Colonic mucosa (tissue), 4 donors: ENCODE measurements at places on chromosomes 5 and 9. TPM values are rescaled to one million over a fixed set of nuclear protein-coding genes. Genes with fewer than 3 reads are reported as not detected.

Gene AQP7
- total RNA-seq, result 12.5 TPM

Gene IL4
- not detected for total RNA-seq

Gene GPR150
- total RNA-seq, result 0.27 TPM

Gene ABLIM3
- 4.1 TPM for total RNA-seq

Gene HTR1A
- total RNA-seq, result not detected

Gene FAM153A
- total RNA-seq, result 4.4 TPM

Gene GFRA3
- 0.72 TPM for total RNA-seq

Gene EGFLAM
- 0.40 TPM for total RNA-seq

Gene ZDHHC11B
- total RNA-seq, result 1.4 TPM

GRCh38 chr9:130352586-130353285 lies 87.2 kb downstream of the HMCN2 start:
- no peaks in the 10 kb centered on the region for H3K27me3 ChIP-seq
- no peaks in the 10 kb centered on the region for H3K4me1 ChIP-seq

DNA sequence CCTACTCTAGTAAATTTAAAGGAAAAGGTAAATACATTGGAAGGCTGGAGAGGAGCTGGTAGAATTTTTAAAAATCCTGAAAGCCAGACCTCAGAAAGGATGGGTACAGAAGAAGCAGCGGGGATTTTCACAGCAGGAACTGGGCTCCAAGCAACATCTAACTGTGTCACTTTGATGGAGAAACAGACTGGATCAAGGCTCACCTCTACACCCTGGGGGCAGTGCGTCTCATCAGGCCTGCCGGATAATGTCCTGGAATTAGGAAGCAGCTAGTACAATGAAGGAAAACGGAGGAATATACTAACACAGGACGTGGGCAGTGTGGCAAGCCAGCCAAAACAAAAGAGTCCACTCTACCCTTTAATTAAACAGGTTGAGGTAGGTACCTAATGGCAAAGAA lies 463.6 kb downstream of the TAF11L14 start:
- H3K4me1 ChIP-seq, result no peaks in the 10 kb centered on the region
- no peaks in the 10 kb centered on the region for H3K27me3 ChIP-seq
- H3K4me3 ChIP-seq, result no peak overlapping the region

DNA sequence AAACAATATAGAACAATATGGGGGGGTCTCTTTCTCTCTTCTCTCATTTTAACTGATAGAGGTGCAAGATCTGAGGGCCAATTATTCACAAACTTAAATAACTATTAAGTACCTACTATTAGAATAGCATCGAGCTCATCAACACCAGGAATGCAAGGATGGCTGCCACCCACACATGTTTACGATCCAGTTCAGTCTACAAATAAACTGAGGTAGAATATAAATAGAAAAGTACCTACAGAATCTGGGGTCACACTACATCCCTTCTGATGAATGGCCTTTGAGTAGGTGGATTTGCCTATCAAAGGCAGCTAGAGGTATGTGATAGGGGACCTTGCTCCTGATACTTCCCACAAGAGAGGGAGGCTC lies 91.8 kb upstream of the ZNF366 start:
- no peak overlapping the region for H3K27ac ChIP-seq
- no peaks in the 10 kb centered on the region for H3K27me3 ChIP-seq
- no peaks in the 10 kb centered on the region for H3K36me3 ChIP-seq
- H3K4me1 ChIP-seq, result peaks cover 24% of the 10 kb centered on the region
- no peak overlapping the region for H3K4me3 ChIP-seq

DNA sequence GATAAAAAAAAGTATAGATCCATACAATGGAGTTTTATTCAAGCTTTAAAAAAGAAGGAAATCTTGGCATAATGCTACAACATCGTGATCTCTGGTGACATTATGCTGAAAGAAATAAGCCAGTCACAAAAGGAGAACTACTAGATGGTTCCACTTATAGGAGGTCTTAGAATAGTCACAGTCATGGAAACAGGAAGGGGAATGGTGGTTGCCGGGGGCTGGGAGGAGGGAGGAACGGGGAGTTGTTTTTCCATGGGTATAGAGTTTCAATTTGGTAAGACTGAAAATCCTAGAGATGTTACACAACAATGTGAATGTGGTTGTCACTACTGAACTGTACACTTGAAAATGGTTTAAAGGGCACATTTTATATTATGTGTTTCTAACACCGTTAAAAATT lies 94.5 kb downstream of the CFAP90 start:
- H3K4me3 ChIP-seq, result no peak overlapping the region
- no peaks in the 10 kb centered on the region for H3K4me1 ChIP-seq
- no peaks in the 10 kb centered on the region for H3K27me3 ChIP-seq

- H3K4me3 ChIP-seq, result no peak overlapping the region
- peaks cover 11% of the 10 kb centered on the region for H3K4me1 ChIP-seq
- no peak for DNase-seq
- no peak overlapping the region for H3K27ac ChIP-seq
- H3K36me3 ChIP-seq, result no peaks in the 10 kb centered on the region
These were observed 182.6 kb upstream of the GNA14 start for GRCh38 chr9:77830618-77831285.

DNA sequence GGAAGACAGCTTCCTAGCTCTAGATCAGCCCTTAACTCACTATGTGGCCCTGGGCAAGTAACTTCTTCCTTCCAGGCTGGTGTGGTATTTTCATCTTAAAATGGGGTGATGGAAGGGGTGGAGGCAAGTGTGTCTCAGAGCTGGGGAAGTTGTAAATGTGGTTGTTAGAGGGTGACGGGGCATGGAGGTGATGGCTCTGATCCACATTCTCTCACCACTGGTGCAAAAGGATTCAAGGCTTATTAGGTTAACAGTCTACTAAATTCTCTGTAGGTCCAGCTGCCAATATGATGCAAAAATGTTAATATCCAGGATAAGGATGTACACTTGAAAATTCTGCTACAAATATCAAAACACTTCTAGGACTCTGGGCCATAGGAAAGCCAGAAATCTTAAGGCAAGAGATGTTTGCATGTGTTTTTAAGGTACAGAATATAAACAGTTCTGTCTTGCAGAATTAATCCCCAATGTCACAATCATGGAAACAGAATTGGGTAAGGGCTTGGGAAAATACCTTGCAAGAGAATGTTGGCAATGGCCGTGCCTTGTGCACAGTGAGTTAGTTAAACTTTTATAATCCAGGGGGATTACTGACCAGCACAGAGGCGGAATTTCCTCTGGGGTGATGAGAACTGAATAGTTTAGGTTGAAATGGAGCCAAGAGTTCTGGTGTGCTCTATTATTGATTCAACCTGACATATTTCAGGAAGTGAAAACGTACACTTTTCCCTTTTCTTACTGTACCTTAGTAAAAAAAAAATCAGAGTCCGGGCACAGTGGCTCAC lies 19.8 kb downstream of the TNFSF15 start:
- H3K27ac ChIP-seq, result no peak overlapping the region
- no peak overlapping the region for H3K4me3 ChIP-seq
- DNase-seq, result no peak
- H3K4me1 ChIP-seq, result no peaks in the 10 kb centered on the region
- H3K36me3 ChIP-seq, result no peaks in the 10 kb centered on the region
- no peaks in the 10 kb centered on the region for H3K27me3 ChIP-seq

DNA sequence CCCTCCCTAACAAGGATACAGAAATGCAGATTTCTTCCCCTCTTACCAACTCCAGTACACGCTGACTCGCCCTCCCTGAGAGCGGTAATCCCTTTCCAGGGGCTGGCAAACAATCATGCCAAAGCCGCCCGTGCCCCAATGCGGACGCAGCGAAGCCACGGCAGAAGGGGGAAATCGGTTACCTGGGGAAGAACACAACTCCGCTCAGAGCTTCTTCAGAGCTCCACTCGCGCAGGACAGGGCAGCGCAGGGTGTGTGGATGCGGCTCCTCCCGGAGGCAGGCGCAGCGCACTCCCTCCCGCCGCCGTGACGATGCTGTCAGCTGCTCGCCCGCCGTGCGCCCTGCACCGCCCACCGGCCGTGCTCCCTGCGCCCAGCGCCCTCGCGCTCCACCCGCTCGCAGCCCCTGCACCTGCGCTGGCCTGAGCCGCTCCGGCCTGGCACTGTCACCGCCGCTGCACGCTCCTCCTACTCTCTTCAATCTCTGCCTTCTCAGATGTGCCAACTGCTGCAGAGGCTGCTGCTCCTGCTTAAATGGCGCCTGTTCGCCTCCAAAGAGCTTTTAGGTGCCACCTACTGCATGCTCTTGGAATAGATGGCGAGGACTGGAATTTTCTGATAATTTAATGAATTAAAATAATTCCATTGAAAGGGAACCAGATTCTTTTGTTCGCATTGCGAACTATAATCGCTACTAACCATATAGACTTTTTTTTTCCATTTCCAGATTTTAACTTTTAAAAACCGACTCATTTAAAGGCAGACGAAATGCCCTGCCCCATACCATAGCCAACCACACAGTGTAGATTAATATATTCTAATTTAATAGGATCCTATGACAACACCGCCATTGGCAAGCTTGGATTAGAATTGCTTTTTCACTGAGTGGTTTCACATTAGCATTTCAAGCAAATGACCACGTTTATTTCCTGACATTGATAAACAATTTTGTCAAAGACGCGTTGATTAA lies at the start of gene DIRAS2:
Gene DIRAS2, minus strand, starts transcription at position 255 of the 970 bp plus-strand sequence. CDS start 28,997 bp downstream, outside the sequence.
- peaks cover 23% of the 10 kb centered on the region for H3K27me3 ChIP-seq
- DNase-seq, result peak; percentile 27
- no peaks in the 10 kb centered on the region for H3K4me1 ChIP-seq
- no peaks in the 10 kb centered on the region for H3K36me3 ChIP-seq

- DNase-seq, result no peak
- no peak overlapping the region for H3K4me3 ChIP-seq
- no peaks in the 10 kb centered on the region for H3K27me3 ChIP-seq
- no peak overlapping the region for H3K27ac ChIP-seq
These were observed 21.3 kb downstream of the MRPL36 start for GRCh38 chr5:1778138-1779020.

DNA sequence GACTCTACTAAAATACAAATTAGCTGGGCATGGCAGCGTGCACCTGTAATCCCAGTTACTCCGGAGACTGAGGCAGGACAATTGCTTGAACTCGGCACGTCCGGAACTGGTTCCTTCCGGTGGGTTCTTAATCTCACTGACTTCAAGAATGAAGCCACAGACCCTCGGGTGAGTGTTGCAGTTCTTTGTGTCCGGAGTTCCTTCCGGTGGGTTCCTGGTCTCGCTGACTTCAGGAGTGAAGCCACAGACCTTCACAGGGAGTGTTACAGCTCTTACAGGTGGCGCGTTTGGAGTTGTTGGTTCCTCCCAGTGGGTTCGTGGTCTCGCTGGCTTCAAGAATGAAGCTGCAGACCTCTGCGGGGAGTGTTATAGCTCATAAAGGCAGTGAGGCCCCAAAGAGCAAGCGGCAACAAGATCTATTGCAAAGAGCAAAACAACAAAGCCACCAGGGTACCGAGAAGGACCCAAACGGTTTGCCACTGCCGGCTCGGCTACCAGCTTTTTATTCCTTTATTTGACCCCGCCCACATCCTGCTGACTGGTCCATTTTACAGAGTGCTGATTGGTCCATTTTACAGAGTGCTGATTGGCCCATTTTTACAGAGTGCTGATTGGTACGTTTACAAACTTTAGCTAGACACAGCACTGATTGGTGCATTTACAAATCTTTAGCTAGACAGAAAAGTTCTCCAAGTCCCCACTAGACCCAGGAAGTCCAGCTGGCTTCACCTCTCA lies 28.6 kb upstream of the SLC6A19 start:
- H3K4me1 ChIP-seq, result peaks cover 3% of the 10 kb centered on the region
- no peak overlapping the region for H3K4me3 ChIP-seq
- H3K36me3 ChIP-seq, result no peaks in the 10 kb centered on the region
- H3K27me3 ChIP-seq, result no peaks in the 10 kb centered on the region
- no peak for DNase-seq

DNA sequence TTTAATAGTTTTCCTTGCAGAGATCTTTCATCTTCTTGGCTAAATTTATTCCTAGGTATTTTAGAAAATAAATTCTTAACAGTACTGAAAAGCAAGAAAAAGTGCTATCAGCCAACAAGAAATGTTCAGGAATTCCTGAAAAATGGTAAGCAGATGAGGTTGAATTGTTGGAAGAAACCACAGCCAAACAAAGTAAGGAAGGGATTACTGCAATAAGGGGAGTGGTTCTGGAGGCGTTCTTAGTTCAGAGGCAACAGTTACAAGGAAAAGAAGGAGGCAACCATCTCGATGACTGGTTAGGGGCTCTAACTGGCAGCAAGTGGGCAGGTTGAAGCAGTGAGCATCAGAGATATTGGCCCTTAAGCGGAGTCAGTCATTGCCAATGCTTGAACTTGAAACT lies 12.8 kb upstream of the OR13J1 start:
- no peaks in the 10 kb centered on the region for H3K27me3 ChIP-seq
- H3K4me1 ChIP-seq, result no peaks in the 10 kb centered on the region
- H3K4me3 ChIP-seq, result no peak overlapping the region
- H3K36me3 ChIP-seq, result no peaks in the 10 kb centered on the region
- H3K27ac ChIP-seq, result no peak overlapping the region
